DMS79 treated with DMSO at 0.1 percent for 48 hours (cell line): ENCODE measurements at places on chromosomes 2 and 18.

DNA sequence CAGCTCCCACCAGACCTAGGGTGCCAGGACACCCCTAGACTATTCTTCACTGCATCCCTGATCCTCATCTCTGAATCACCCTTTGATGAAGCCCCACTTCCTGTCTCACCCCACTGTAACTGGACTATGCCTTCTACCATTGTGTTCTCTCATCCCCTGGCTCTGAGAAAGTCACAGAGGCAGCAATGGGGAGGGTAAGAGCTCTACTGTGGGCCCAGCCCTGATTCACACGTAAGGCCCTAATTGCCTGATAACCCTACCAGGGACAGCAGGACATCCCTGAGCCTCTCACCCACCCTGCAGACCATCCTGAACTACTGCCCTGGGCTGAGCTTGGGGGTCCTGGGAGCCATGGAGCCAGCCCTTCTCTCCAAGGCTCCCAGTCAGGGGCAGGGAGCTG lies 1.5 kb upstream of the PROM2 start:
- no peak for DNase-seq

DNA sequence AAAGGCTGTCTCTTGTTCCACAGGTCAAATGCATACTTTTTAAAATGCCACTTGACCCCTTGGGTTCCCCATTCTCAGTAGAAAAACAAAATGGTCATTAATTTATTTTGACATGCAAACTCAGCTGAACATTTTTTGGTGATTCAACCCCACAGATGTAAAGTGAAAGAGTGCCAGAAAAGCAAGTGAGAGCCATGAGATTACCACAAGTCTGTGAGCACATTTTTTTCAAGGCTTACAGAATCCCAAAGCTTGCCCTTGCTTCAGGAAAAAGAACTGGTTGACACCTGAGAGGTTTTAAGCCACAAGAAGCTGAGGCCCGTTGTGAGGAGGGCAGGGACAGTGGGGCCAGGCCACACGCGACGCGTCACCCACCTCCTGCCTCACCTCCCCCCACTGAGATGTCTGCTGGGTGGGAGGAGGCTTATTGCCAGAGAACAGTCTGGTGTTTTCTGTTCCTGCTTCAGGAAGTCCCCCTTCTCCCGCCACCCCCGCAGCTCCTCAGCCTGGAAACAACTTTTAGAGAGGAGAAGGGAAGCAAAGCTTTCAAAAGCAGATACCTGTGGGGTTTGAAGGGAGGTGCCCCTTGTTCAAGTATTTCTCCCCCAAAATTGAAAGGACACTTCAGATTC lies 70.4 kb upstream of the CYP1B1 start:
- no peak for DNase-seq

DNA sequence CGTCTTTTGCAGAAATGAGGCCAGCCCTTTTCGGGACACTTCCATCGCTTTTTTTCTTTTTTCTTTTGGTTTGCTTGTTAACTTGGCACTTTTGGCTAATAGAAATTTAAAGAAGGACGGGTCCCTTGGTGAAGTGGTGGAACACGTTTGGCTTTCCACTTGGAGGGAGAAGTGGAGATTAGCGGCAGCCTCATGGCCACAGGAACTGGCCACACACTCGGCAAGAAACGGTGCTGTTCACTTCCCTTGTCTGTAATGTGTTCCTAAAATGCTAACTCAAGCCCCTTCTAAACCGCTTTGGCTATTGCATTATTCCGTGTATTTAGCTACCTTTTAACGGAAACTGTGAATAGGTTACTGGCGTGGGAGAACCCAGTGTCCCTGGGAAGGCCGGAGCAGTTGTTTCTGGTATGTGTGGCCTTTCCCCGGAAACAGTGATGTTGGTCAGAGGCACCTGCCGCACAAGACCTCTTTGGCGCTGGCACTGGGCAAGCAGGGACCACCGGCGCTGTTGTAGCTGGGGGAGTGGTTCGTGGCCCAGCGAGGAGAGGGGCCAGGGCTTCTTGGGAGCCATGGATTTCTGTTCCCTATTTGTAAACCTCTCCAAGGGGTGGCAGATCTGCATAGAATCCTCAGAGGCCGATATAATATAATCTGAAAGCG lies 981 bp downstream of the RAMP1 start:
- no peak for DNase-seq

- no peak for DNase-seq
These were observed 513.2 kb downstream of the RNF144A start for GRCh38 chr2:7430421-7430868.

GRCh38 chr2:68837861-68838341 lies 33.3 kb downstream of the BMP10 start:
- DNase-seq = no peak

DNA sequence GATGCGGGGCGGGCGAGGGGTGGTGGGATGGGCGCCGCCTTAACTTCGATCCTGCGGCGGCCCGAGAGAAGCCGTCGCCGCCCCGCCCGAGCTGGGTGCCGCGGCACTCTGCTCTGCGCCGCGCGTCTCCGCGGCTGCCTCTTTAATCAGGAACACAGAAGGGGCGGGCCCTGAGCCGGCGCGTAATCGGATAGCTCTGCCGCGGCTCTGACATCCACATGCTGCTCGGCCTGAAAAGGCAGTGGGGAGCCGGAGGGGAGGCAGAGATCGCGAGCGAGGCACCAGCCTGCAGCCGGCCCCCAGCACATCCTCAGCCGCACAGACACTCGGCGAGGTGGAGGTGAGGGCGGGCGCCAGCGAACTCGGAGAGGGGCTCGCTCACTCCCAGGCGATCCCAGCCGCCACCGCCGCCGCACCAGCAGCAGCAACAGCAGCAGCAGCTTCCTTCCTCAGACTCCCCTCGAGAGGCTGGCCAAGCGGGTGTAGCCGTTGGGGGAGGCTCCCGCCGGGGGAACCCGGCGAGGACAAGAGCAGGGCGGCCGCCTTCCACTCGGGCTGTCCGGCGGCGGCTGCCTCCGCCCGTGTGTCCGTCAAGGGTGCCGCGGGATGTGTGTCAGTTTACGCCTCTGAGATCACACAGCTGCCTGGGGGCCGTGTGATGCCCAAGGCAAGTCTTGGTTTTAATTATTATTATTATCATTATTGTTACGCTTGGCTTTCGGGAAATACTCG lies at the start of gene NRP2:
TSS of gene NRP2 (plus strand) at position 263 of the 732 bp plus-strand sequence. CDS start 790 bp downstream, outside the sequence.
- DNase-seq = peak; percentile 85

- no peak for DNase-seq
These were observed 229.4 kb upstream of the MMADHC start for GRCh38 chr2:149816756-149817551.
